Thoracic aorta (tissue), 2 donors: ENCODE measurements at places on chromosomes 6 and 20.

DNA sequence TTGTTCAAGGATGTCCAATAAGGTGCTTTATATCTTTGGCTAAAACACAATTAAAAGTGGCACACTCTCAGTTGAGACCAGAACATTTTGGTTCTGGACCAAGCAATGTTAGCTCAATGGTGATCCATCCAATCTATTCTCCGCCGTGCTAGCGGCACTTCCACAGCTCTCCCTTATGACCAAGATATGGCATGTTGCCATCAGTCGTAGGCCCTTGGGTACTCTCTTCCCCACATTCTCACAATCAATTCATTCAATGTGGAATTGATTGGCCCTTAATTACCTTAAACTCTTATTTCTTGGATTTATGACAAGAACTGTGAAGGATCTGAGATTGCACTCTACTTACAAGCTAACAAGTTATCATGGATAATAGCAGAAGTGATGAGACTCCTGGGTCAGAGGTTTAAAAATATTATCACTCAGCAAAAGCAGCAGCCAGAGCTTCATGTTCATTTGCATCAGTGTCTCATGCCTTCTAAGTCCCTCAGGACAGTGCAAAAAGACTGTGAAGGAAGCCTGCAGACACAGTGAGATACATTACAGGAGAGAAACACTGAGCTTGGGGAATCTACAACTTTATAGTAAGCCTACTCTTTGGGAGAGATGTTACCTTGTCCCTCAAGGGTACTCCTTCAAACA is 80.0 kb upstream of the ARG1 start:
- DNase-seq: no peak

DNA sequence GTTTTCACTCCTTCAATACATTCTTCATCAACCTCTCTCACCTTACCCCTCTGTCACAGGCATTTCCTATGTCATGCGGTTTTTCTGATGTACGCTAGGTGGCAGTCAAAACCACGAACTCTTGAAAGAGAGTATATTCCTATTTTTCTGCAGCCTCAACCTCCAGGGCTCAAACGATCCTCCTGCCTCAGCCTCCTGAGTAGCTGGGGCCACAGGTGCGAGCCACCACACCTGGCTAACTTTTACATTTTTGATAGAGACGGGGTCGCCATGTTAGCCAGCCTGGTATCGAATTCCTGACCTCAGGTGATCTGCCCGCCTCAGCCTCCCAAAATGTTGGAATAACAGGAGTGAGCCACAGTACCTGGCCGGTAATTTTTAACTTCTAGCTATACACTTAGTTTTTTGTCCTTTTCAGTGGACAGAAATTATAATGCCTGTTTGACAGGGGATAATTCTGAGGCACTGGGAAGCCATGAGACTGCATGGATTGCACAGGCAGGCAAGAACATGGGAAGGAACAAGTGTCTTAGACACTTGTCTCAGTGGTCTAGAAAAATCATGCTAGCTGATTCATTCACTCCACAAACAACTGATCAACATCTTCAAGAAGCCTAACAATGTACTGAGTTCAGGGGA is 22.5 kb upstream of the HFE start:
- DNase-seq: no peak

DNA sequence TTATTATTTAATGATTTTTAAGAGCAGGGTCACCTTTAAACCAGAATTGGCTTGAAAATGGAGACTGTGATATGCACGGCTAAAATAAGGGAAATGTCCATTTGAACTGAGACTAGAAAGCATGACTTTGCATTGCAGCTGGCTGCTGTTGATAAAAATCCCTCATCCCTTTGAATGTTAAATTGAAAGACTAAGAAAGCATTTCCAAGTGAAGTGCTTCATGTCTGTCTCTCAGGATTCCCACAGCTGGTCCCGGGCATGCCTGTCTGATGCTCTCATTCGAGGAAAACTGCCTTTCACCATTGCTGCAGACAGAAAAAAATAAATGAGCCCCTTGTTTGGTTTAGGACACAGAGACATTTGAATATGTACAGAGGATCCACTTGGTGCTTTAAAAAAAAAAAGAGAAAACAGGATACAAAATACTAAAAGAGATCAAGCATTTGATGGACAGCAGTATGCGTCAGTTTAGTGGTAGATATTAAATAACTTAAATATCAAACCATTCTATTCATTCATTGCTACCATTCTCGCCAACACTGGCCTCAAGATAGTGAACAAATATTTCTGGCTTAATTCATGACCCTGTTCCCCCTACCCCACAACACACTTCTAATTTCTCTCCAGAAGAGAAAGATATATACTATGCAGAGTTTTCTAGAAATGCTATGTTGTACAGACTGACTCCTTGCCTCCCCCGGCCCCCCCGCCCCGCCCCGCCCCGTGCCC is 55.0 kb downstream of the TBC1D7 start:
- no peak for DNase-seq

GRCh38 chr20:56362833-56363413 is 4.1 kb downstream of the FAM210B start:
- no peak for DNase-seq

DNA sequence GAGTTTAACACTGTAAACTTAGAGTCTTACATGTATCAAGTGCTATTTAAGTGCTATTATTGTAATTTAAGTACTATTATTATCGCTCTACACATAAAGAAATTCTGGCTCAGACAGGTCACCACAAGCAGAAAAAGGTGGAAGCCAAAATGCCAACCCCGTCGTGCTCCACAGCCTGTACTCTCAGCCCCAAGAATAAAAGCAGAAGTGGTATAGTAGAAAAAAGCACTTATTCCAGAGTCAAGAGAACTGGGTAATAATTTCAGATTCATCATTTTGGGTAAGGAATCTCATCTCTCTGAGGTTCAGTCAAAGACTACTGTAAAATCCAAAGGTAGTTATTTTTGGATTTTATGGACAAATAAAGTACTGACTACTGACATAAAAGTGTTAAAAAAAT is 943 bp downstream of the ZUP1 start:
- DNase-seq: no peak

- no peak for DNase-seq
These were observed 618.6 kb downstream of the EPM2A start for GRCh38 chr6:145116591-145117178.

GRCh38 chr20:41078329-41078728 is 49.7 kb downstream of the TOP1 start:
- DNase-seq: no peak

- DNase-seq: no peak
These were observed 1.8 kb downstream of the EYA4 start for GRCh38 chr6:133242637-133243585.

DNA sequence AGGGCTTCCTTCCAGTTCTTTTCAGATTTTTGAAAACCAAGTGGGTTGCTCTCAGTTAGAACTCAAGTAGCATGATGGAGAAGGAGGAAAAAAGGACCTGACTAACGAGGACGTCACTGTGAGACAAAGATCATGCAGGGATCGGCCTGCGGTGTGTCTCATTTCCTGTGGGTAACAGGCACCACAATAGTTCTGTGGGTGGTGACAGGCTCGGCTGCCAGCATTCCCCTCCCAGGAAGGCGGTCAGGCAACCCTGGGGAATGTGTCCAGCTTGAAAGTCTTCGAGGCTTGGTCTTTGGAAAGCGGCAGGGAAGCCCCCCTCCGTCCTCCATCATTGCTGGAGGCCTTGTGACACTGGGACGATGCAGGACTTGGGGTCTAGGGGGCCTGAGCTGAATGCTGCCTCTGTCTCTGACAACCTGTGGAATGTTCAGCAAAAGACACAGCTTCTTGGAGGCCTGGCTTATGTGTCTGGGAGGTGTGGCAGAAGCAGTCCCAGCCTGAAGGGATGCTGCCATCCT is 121.0 kb downstream of the BCAS1 start:
- DNase-seq: no peak

- no peak for DNase-seq
These were observed 155.2 kb downstream of the PACRG start for GRCh38 chr6:162882801-162883481.

DNA sequence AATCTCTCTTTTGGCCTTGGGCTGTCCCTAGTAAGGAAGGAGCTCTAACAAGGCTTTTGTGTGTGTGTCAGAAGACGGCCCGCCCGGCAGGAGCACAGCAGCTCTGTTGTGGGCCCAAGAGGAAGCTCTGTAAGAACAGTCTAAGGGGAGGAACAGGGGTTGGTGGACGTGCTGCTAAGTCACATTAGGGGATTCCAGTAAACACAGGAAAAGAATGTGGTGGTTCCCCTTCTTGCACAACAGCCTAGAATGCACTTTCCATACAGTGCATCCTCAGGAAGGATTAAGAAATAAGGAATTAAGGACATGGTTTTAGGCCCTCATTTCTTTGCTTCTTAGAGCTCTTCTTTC is 114.5 kb downstream of the RNF144B start:
- DNase-seq: no peak

DNA sequence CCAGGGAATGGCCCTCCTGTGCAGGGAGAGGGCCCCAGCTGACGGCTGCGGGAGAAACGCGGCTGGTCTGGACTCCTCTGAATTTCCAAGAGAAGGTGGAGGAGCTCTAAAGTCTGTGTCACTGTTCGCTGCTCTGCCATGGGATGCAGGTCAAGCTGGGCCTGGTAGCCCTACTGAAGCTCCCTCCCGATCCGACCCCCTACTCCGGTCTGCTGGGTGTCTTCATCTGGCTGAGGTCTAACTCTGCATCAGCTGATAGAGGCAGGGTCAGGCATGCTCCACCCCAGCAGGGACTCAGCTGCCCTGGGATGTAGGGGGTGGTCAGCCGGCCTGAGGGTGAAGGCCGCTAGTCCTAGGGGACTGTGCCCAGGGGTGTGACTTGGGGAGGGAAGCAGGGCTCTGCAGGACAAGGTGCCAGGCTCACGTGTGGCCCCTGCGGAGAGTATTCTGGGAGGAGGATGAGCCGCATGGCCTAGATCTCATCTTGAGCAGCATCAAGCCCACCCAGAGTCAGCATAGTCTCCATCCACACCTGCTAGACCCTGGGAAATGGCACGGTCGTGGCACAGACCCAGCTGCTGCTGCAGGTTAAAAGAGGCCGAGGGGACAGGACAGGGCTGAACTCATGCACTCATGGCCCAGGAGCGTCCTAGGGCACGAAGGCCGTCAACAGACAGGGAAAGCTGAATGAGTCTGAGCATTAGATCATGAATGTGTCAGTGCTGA is 1.4 kb downstream of the CST3 start:
- DNase-seq: no peak

DNA sequence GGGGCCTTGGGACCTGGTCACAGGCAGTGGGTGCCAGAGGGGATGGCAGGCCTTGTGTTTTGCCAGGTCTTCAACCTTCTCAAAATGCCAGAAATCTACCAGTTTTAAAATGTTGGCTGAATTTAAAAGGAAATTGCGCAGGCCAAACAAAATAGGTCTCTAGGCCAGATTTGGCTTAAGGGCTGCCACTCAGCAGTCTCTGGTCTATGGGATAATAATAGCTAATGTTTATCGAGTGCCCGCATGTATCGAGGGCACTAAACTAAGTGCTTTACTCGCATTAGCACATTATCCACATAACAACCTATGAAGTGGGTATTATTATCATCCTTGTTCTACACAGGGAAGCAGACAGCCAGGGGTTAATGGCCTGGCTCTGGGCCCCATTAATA is 11.0 kb downstream of the E2F3 start:
- DNase-seq: no peak

GRCh38 chr20:8855315-8855714 is 213.6 kb upstream of the PLCB4 start:
- no peak for DNase-seq
